ENCODE measurements at places on chromosomes 6 and 20.

DNA sequence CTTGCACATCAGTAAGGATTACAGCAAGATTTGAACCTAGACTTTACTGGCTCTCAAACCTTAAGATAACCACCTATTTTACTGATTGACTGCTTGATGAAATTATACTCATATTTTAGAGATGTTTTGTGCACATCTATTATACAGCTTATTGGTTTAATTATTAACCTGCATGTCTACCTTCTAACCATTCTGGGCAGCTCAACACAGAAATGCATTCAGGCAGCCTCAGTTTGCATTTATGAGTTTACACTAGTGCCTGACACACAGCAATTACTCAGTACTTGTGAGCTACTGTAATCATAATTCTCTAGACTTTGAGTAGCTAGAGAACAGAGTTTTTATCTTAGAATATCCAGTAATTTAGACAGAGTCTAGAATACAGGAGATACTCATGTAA lies 273.9 kb upstream of the THEMIS start:
- no peak for DNase-seq

- no peak for DNase-seq
Observed at GRCh38 chr20:13786143-13786828, 1.5 kb downstream of the NDUFAF5 start.

DNA sequence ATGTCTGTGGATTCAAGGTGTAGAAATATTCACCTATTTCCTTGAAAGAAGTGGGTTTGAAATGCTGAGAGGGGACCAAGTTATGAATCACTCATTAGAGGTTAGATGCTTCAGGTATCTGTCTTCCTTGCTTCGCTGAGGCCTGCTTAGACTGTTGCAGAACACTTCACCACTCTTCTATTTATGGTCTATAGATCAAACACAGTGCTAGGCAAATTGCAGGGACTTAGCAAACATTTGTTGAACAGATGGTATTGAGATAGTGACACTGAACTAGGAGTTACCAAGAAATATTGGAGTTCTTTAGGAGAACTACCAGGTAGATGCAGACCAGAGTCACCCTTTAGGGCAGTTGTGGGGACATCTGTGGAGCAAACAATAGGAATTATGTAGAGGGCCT lies 123.8 kb downstream of the RFPL4B start:
- DNase-seq = no peak

- DNase-seq = no peak
Observed at GRCh38 chr6:149046822-149047246, 270.7 kb upstream of the TAB2 start.

- DNase-seq = no peak
Observed at GRCh38 chr6:157264701-157265100, 58.6 kb downstream of the TMEM242 start.

GRCh38 chr6:156850353-156850752 lies 73.2 kb downstream of the ARID1B start:
- DNase-seq = no peak

DNA sequence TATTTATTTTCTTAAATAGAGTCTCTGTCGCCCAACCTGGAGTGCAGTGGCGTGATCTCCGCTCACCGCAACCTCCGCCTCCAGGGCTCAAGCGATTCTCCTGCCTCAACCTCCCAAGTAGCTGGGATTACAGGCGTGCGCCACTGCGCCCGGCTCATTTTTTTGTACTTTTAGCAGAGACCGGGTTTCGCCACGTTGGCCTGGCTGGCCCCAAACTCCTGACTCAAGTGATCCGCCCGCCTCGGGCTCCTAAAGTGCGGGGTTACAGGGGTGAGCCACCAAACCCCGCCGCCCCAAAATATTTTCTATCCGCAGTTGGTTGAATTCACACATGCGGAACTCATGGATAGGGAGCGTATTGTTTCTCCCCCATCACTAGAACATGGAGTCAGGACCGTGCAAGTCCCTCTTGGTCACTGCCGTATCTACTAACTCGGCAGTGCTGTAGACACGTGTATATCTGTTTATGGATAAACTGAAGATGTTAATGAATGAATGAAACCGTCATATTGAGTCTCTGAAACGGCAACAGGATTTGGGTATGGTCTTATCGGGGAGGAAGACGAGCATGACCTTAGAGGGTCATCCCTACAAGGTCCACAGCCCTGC lies 904 bp downstream of the MKKS start:
- no peak for DNase-seq

GRCh38 chr6:46357591-46357990 lies 133.7 kb downstream of the RCAN2 start:
- no peak for DNase-seq

DNA sequence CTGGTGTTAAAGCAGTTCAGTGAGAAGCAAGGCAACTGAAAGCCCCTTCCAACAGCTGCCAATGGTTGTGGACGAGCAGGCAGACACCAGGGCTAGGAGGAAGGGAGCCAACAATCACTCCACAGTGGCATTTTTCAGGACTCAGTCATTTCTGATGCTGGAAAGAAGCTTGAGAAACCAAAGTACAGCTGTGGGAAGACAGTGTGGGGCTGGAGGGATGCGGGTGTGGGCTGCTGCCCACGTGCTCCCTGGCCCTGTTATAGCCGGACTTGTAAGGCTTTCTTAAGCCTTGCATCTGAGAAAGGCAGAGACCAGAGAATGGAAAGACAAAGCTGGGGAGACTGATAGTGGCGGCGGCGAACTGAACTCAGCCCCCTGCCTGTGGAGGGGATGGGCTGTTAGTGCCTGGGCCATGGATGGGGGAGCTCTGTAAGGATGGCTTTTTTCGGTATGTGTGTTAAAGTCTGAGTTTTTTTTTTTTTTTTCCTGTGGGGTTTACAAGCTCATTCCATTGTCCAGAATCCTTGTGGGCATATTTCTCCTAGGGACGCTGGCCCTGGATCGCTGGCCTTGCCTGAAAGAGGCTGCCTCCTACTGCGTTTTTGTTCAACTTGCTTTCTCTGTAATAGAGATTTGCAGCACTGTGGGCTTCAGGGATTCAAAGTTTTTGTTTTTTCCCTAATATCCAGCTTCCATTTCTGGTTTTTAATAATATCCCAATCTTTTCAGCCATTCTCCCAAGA lies 91.7 kb downstream of the GJA10 start:
- DNase-seq = no peak

DNA sequence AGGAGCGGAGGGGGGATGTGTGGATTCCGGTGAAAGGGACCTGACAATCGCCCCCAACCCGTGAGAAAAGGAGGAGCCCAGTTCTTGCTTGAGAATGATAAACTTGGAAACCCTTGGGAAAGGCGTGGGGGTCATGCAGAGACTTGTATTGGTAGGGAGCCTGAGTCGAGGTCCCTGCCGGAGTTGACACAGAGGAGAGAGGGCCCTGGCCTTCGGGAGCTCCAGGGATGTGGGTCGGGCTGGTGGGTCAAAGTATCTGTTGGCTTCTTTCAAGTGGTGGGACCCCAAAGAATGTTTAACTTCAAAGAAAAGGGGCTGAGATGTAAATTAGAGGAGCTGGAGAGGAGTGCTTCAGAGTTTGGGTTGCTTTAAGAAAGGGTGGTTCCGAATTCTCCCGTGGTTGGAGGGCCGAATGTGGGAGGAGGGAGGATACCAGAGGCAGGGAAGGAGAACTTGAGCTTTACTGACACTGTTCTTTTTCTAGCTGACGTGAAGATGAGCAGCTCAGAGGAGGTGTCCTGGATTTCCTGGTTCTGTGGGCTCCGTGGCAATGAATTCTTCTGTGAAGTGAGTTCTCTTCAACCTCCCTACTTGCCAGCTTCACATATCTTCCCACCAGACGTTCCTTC lies 571 bp downstream of the CSNK2B start:
- DNase-seq = no peak

DNA sequence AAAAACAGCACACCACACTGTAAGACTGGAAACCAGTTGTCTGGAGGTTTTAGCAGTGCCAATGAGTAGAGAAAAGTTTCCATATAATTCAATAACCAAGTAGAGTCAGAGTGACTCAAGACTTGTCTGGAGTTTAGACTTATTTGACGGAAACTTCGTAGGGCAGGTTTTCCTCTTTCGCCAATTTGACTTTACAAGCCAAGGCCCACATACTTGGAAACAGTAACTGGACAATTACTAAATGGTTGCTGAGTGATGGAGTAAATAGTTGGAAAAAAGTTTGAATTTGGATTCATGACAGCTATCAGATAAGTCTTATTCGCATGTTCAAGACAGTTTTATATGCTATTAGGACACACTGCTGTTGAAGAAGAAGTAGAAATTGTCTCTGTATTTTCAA lies 48.1 kb upstream of the CTAGE9 start:
- no peak for DNase-seq

DNA sequence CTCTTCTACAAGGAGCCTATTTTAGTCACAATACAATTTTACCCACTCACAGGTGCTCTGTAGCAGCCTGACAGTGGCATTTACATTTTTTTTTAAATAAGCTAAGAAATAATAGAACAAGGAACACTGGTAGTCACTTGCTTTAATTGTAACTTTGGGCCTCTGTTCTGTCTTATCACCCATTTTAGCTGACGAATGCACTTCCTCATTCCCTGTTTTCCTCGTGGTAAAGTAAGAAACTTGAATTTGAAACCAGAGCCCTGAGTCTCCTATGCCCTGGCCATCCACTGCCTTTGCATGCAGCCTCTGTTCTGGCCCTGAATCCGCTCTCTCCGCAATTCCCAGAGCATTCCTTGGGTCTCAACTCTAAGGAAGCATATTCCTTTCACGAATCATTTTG lies 550.6 kb downstream of the PTPRT start:
- DNase-seq = no peak
